Activated T-cell treated with anti-CD3 and anti-CD28 coated beads for 48 hours (primary cell): ENCODE measurements at places on chromosomes 6 and 20.

DNA sequence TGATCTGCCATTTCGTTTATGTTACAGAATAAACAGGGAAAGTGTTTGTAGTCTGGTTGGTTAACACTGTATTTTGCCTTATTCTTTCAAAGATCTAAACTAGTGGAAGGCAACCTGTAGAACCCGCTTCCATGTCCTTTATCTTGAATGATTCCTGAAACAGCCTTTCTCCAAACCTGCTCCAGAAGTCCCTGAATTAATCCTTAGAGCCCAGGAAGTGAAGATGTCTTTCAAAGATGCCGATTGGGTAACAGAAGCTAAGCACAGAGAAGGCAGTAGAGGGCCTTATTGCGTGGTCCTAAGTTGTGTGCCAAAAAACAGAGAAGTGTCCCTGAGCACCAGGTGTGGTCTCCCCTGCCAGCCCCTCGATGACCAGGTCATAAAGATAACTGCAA, 19.2 kb upstream of the ZSCAN16 start:
- no peak for DNase-seq

GRCh38 chr6:132236281-132236680, 165.0 kb downstream of the MOXD1 start:
- DNase-seq: no peak

GRCh38 chr6:77620278-77620882, 32.5 kb upstream of the MEI4 start:
- DNase-seq: no peak

DNA sequence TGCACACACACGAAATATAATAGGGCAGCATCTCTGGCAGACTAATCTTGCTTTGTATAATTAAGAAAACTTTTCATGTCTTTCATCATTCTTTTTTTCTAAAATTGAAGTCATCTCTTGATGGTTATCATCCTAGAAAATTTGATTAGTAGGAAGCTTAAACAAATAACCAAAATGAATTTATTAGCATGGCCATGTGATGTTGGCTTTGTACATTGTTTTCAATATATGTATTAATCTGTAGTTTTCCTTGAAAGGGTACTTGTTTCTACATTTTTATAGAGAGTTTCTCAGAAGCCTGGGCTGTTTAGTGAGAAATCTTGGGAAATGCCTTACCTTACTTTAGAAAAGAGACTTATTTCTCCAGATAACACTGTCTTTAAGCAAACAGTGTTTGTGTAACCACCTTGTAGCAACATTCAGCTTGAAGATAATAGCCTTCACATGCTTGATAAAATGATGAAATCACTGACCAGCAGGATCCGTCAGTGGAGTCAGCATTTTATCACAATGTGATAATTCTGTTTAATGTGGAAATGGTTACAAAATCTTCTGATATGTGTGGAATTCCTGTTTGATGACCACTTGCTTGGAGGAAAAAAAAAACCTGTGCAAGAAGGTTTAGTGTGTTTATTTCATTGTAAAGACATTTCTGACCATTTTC, 147.8 kb downstream of the MACROD2 start:
- no peak for DNase-seq

- no peak for DNase-seq
These were observed 383.8 kb downstream of the TFAP2A start for GRCh38 chr6:10030942-10031537.

DNA sequence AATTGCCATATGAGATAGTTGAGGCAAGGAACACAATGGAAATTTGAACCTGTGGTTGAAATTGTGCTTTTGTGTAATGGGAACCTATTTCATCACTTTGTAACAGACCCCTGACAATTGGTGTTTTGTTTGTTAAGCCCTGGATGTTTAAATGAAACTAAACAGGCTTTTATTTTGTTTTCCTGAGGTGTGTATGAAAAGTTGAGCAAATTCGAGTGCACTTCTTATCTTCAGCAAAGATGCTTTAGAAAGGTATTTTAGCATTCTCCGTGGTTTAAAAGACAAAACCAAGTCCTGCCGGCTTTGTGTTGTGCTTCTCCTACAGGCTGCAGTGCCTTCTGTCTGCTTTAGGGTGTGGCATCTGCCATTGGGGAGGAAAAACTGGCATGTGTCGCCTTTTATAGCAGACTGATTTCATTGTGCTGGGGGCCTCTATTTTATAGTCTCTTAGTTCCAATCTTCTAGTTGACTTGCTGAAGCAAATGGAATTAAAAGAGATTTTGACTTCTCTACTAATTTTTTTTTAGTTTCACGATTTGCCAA, 2.2 kb upstream of the ARID1B start:
- DNase-seq: no peak

DNA sequence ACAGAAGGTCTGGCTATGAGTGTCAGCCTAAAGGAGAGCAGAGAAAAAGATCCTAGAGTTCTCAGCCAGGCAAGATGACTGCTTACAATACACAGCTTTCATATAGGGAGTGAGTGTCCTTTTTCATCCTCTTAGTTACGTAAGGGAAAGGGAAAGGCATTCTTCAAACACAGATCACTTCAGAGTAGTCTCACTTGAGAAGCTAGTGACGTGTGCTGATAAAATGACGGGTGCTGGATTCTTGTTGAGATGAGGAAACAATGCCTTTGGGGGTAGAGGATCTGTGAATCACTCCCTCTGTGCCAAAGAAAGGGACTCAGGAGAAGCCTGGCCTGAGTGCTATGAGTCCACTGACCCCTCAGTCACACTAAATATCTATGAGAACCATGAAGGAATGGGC, 117.3 kb downstream of the QRSL1 start:
- DNase-seq: no peak

DNA sequence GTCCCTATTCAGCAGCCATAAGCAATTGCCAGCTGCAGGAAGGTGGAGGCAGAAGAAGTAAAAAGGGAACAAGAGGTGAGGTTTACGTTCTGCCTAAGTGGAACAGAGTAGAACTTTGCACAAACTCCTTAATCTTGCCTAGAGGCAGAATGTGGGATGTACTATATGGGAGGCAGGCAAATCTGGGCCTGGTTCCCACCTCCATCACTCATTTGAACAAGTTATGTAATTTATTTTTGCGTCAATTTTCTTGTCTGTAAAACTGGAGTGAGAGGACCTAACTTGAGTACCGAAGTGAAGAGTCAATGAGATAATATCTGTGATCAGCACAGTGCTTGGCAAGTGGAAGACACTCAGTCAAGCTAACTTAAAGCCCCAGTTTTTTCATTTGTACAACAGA, 2.0 kb upstream of the TPBG start:
- DNase-seq: no peak

- no peak for DNase-seq
These were observed 31.2 kb downstream of the HACE1 start for GRCh38 chr6:104828478-104828877.

DNA sequence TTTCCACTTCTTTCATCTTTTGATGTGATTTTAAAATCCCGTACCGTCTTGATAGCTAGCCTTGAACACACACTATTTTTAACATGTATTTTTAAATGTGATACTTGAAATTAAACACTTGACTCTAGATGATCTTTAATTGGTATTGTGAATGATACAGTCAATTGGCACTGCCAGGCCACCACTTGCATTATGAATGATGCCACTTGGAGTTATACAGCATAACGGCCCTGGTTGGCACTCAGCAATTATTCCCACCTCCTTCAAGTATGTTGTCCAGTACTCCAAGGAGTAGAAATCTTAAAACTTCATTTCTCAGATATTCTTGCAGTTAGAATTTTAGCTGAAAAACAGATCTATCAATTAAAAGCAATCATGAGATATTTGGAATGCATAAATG, 62.9 kb downstream of the TENT5A start:
- no peak for DNase-seq
